NCI-H1092 treated with DMSO at 0.1 percent for 48 hours (cell line): ENCODE measurements at places on chromosomes 5 and 9.
A peak's percentile ranks its signal among the peaks of the same experiment; 100 is the strongest.

- no peak for DNase-seq
Observed at GRCh38 chr5:34789021-34789531, 49.9 kb upstream of the TTC23L start.

DNA sequence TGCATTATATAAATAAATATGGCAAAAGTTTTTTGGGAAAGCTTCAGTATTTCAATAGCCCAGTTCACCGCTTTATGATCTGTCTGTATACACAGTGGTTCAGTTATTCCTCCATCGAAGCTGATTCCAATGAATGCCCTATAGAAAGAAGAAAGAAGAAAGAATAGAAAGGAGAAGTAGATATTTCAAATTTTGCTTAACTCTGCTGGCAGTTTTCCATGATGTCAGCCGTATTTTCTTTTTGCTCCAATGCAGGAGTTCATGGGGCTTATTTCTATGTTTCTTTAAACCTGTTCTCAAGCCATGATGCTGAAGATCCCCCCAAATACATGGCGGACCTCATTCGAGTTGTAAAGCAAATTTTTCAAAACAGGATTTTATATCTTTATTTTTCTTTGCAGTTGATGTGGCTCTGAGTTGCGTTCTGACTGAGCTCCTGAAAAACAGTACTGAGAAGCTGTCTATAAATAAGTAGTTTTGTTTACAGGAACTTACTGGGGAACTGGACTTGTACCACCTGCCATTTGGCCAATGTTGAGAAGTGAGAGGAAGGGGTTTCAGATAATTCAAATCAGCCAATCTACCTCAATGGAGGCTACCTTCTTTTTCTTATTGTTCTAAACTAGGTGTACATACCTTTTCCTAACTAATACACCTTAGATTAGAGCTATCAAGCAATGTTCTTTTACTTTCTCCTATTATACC lies 418.5 kb upstream of the MEF2C start:
- DNase-seq: no peak

DNA sequence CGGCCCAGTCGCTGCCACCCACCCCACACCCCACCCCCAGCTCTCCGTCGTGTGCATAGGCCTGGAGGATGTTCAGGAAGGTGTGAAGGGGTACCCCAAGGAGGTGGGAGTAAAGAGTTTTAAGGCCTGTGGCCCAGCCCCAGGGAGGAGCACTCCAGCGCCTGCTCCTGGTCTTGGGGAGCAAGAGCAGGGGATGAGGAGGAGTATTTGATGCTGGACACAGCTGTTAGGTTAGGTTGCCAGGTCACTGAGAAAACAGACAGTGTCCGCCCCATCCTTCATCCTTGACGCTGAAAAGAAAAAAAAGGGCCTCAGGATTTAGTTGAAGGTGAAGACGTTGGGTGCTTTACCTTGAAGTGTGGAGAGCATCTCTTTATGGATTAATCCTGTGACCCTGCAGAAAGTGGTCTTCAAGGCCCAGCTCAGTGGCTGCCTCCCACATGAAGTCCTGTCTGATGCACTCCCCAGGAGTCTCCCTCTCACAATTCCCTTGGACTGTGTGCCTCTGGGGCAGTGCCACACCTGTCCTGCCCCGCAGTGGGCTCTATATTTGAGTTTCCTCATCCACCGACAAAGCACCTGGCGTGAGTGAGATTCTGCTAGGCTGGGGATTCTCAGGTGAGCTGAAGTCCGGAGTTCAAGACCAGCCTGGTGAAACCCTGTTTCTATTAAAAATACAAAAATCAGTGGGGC lies 101.8 kb downstream of the SPRY4 start:
- no peak for DNase-seq

GRCh38 chr5:1099926-1100663 lies 11.8 kb downstream of the SLC12A7 start:
- no peak for DNase-seq

DNA sequence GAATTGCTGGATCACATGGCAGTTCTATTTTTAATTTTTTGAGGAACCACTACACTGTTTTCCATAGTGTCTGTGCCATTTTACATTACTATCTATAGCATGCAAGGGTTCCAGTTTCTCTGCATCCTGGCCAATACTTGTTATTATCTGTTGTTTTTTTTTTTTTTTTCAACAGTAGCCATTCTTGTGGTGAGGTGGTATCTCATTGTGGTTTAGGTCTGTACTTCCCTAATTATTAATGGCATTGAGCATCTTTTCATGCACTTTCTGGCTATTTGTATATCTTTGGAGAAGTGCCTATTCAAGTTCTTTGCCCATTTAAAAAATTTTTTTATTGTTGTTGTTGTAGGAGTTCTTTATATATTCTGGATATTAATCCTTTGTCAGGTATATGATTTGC lies 97.7 kb downstream of the GDNF start:
- DNase-seq: no peak

DNA sequence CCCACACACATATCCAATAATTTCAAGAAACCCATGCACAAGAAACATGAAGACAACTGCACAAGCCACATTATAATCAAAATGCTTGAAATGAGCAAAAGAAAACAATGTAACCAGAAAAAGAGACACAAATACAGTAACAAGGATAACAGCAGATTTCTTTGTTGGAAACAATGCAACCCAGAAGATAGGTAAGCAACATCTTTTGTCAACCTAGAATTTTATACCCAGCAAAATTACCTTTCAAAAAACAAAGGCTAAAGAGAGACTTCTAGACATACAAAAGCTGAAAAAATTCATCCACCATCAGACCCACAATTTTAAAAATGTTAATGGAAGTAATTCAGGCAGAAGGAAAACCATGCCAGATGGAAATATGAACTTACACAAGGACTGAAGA lies 5.0 kb upstream of the COL23A1 start:
- no peak for DNase-seq

DNA sequence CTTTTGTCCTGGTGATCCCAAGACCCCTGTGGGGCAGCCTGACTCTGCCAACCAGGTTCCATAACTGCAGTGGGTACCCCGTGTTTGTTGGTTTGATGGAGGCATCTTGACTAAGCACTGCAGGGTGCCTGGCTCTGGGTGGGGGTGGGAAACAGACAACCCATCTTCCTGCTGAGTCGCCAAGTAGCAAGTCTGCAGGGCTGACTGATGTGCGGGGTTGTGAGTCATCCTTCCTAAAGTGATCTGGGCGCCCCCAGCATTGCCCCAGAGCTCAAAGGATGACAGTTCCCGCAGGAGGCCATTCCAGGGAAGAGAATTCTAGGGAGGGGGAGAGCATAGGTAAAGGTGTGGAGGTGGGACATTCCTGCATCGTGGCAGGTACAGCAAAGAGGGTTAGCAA lies 23.5 kb downstream of the DAB2IP start:
- no peak for DNase-seq

- DNase-seq: peak; percentile 1
Observed at GRCh38 chr5:42767491-42768105, 11.0 kb downstream of the CCDC152 start.

DNA sequence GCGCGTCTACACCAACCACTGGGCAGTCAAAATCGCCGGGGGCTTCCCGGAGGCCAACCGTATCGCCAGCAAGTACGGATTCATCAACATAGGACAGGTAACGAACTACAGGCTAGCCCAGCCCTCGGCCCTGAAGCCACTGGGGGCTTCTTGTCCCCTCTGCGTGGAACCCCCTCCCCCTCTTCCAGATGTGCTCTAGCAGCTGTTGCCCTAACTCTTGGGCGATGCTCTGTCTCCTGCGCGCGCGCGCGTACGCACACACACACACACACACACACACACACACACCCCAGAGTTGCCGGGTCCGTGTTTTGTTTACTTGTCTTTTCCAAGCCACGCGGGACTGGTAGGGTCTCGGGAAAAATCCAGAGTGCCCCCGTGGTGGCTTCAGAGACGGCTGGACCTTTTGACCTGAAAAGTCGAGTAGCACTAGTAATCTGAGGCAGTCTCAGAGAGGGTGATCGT lies 836 bp downstream of the PCSK5 start:
- no peak for DNase-seq

DNA sequence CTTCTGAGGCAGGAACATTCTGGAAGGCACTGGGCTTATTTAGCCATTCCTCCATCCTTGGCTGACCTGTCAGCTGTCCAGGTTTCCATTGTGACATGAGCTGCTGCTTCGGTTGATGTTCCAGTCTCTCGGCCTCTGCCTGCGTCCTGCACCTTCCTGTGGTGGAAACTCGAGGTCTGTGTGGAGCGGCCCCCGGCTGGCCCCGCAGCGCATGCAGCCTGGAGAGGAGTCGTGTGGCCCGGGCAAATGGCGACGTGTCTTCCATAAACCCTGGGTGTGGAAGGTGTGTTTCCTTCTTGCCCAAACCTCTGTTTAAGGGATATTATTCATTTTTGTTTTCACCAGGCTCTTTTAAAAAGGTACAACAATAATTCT lies 36.5 kb upstream of the SLC9A3 start:
- DNase-seq: no peak

DNA sequence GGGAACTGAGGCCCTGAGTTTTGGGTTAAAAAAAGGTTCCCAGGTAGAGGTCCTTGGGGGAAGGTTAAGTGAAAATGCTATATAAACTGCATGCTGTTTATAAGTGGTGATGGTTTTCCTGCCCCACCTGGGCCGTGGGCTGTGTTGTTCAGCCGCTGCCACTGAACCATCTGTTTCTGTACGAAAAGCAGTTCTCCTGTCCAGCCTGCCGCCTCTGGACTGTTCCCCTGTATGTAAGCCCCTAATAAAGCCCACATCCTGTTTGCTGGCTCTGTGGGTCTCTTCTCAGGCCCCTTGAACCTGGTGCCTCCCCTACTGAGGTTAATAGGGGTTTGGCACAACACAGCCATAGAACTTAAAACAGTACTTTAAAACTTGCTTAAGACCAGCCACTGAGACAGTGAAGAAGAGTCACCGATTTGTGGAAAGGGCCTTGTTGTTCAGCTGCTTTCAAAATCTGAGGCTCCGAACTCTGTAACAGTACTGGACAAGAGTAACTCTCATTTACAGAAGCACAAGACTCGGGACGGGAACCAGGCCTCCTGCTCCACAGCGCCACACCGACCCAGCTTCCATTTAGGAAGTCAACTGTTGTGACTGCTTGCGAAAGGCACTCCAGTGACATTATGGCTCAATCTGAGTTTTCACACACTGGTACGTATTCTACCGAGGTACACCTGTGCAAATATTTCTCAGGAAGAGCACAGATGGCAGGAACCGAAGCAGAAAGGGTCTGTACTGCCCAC lies 192.5 kb downstream of the CDK5RAP2 start:
- DNase-seq: peak; percentile 95

- DNase-seq: no peak
Observed at GRCh38 chr9:72947984-72948465, 4.8 kb downstream of the ALDH1A1 start.

DNA sequence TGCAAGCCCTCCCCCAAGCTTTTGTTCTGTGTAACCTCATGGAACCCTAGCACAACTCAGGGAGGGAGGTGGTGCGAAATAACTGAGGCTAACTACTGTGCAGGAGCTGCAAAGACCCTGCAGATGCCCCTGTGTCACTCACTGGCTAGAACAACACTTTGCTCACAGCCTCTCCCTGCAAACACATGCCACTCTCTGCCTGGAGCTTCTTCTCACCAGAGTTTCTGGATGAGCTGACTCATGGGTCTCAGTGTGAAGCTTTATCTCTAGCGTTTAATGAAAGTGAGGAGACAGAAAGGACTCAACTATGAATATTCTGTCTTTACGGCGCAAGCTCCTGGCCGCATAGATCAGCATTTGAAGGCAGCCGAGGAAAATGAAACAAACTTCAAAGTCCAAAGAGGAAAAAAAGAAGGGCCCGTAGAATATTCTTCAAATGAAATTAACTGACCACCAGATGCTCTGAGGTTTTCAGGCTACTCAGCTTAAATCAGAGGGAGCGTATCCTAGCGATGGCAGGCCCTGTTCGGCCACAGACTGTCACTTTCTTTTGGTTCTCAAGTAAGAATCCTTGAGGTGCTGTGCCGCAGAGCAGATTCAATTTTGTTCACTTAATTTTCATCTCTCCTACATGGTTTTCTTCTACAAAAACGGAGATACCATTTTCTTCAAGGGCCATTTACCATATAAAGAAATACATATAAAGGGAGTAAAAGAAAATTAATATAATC lies 77.7 kb upstream of the TAS2R1 start:
- no peak for DNase-seq

DNA sequence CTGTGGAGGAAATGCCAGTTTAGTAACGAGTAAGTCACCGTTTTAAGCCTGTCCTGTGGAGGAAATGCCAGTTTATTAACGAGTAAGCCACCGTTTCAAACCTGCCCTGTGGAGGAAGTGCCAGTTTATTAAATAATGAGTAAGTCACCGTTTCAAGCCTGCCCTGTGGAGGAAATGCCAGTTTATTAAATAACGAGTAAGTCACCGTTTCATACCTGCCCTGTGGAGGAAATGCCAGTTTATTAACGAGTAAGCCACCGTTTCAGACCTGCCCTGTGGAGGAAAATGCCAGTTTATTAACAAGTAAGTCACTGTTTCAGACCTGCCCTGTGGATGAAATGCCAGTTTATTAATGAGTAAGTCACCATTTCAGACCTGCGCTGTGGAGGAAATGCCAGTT lies 18.9 kb upstream of the PDCD6 start:
- no peak for DNase-seq

DNA sequence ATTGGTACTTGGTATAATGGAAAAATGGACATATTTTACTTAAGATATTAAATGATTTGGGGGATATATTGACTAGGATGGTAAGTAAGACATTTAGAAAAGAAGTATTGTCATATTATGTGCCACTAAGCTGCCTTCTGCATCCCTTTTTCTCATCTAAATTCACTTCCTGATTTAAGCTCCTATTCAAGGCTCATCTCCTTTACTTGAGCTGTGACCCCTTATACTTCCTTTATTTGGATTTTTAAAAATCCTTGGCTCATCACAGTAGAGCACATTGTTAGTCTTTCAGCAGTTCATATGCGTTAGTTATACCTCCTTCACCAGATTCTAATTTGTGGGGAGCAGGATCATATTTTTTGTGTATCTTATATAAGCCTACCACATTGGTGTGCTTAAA lies 6.6 kb downstream of the COMMD10 start:
- no peak for DNase-seq

- DNase-seq: no peak
Observed at GRCh38 chr9:110942522-110942921, 95.7 kb downstream of the LPAR1 start.

- peak; percentile 37 for DNase-seq
Observed at GRCh38 chr9:69174616-69175463, 763 bp downstream of the TJP2 start.

- no peak for DNase-seq
Observed at GRCh38 chr5:15700373-15700772, 200.4 kb downstream of the FBXL7 start.

DNA sequence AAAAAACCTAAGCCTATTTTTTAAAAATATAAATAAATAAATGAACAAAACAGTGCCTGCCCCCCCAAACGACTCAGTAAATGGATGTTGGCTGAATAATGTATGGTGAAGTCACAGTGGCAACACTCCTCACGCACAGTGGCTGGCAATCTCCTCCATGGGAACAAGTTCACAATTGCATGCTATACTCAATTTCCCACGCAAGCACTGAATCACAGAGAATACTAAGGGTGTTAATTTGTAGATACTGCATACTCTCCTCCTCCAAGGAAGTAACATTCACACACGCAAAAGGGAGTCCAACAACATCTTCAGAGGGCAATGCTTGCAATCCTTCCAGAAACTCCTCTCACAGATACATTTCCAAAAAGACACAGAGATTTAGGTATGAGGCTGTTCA lies 47.5 kb downstream of the SERINC5 start:
- no peak for DNase-seq

- DNase-seq: no peak
Observed at GRCh38 chr5:1973391-1974013, 90.8 kb upstream of the IRX4 start.
